Thoracic aorta endothelial cell (primary cell): ENCODE measurements at places on chromosomes 5 and 9. TPM values are rescaled to one million over a fixed set of nuclear protein-coding genes. Genes with fewer than 3 reads are reported as not detected.

The FUT7 gene
- total RNA-seq: not detected in 2 replicates

The DMGDH gene
- 0.07 TPM in 1 of 2 replicates, not detected in the other for total RNA-seq

The FAT2 gene
- total RNA-seq: under 0.01 TPM in 1 of 2 replicates, not detected in the other

The SLC46A2 gene
- total RNA-seq: not detected in 2 replicates
